Mesothelial cell of epicardium (in vitro differentiated cells): ENCODE measurements at places on chromosomes 11 and 22. TPM values are rescaled to one million over a fixed set of nuclear protein-coding genes. Genes with fewer than 3 reads are reported as not detected.

The MTMR3 gene
- 54.4 to 58.8 TPM (median 58.7 TPM) in 3 replicates for total RNA-seq

The TTC28 gene
- 91.7 to 95.9 TPM (median 92.7 TPM) in 3 replicates for total RNA-seq

DNA sequence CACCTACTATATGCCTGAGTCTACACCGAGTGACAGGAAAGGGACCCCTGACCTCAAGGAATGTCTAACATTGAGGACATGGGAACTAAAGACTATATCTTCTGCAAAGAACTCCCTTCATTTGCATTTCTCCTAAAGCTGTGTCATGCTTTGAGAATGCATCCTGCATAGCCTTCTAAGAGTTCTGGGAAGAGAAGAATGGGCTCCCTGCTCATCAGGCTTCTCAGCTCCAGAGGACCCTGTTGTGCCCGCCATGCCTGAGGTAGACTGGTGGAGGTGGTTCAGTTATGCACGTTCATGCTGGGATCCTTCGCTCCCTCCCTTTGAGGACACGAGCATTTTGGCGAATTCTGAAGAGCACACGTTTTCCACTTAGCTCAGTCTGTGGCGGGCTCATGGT lies 63.3 kb downstream of the GRIK4 start:
- peaks cover 74% of the 10 kb centered on the region for H3K27me3 ChIP-seq
- H3K4me1 ChIP-seq = no peaks in the 10 kb centered on the region
- H3K4me3 ChIP-seq = no peak overlapping the region
- DNase-seq = no peak
- H3K36me3 ChIP-seq = no peaks in the 10 kb centered on the region
- H3K27ac ChIP-seq = no peak overlapping the region

The TMEM184B gene
- total RNA-seq = 61.4 to 64.0 TPM (median 62.8 TPM) in 3 replicates

GRCh38 chr22:20241579-20242392 lies 26.3 kb downstream of the RTN4R start:
- no peak overlapping the region for H3K27ac ChIP-seq
- no peak for DNase-seq
- no peaks in the 10 kb centered on the region for H3K36me3 ChIP-seq

The TRIM51 gene
- not detected in 3 replicates for total RNA-seq

- H3K27me3 ChIP-seq = peaks cover 11% of the 10 kb centered on the region
- DNase-seq = no peak
- no peaks in the 10 kb centered on the region for H3K4me1 ChIP-seq
- no peak overlapping the region for H3K27ac ChIP-seq
- H3K36me3 ChIP-seq = no peaks in the 10 kb centered on the region
Measured at GRCh38 chr11:34671117-34671516, 50.2 kb downstream of the EHF start.

DNA sequence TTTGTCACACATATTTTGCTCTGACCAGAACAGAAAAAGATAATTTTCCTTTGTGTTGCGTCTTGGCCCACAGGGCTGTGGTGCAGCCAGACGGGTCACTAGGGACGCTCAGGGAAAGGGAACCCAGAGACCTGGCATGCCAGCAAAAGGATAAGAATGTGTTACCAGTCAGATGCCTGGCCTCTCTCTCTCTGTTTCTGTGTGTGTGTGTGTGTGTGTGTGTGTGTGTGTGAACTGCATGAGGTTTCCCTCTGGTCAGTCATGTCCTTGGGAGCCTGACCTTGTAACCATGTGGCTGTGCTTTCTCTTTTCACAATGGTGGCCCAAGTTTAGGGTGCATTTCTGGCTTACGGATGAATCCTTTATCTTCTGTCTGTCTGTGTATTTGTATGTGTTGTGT lies 25.4 kb downstream of the CCKBR start:
- DNase-seq = no peak
- no peaks in the 10 kb centered on the region for H3K27me3 ChIP-seq
- no peak overlapping the region for H3K4me3 ChIP-seq
- no peak overlapping the region for H3K27ac ChIP-seq

The CRYBB2 gene
- not detected in 3 replicates for total RNA-seq

The LTO1 gene
- total RNA-seq = 30.0 to 35.8 TPM (median 31.6 TPM) in 3 replicates
